Activated gamma-delta T cell treated with Interleukin-2 at 50 U/mL for 16 hours (primary cell): ENCODE measurements at places on chromosomes 12 and 14.

GRCh38 chr12:132948146-132949066, 7.7 kb downstream of the ZNF605 start:
- no peak for DNase-seq

DNA sequence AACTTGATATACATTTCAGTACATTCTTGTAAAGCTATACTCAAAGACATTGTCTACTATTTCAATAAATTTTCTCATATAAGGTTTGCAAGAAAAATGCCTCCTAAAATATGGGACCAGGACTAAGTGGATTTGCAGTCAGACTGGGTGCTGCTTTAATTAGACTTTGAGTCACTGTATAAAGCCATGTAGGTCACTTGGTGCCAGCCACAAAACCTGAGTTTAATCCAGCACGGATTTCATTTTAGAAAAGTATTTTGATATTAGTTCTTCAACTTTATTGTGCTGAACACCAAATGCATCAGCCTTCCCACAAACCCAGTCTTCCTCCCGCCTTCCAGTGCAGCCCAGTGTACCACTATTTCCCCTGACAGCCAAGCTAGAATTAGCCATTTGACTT, 9.9 kb upstream of the NID2 start:
- DNase-seq = no peak

DNA sequence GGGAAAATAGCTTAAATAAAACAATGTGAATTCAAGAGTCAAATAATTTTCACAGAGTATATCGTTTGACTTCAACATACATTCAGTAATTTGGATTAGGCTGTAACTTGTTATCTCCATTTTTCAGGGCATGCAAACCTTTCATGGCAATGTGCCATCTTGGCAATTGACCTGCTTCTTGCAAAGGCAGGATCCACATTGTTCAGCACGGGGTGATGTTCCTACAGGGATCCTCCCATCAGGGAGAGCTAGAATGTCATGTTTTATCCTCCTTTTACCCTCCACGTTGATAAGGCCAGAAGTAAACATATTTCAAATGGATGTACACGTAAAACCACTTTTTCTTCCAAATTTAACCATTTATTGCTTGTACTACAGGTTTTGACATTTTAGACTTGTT, 314.4 kb downstream of the GALC start:
- no peak for DNase-seq

GRCh38 chr14:39015360-39015961, 87.6 kb downstream of the SEC23A start:
- DNase-seq = no peak

DNA sequence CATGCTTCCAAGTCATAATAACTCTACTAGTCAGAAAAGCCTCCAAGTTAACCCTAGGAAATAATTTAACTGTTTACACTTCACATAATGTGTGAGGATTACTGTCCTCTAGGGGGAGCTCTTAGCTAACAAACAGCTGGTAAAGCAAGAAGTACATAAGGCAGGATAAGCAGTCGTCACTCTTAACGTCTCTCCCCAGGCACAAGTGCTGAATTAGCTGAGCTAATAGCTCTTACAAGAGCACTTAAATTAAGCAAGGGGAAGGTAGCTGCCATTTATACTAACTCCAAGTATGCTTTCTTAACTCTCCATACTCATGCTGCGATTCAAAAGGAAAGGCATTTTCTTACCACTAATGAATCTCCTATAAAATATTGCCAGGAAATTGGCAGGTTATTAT, 79.3 kb upstream of the TSPAN11 start:
- no peak for DNase-seq

DNA sequence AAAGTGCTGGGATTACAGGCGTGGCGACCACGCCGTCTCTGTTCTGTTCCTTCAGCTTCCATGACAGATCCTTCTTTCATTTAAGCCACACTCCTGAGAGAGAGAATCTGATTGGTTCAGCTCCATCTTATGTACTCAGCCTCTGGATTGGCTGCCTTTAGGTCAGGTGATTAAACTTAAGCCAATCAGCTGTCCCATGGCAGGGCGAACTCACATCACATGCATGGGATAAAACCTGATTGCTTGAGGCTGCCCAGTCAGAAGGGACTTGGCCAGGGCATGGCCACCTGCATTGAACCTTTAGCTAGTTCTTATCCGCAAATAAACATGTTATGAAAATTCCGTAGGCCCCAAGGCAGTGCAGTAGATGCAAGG, 274.2 kb downstream of the SUDS3 start:
- no peak for DNase-seq

GRCh38 chr14:68950111-68950510, 29.0 kb downstream of the ACTN1 start:
- no peak for DNase-seq

GRCh38 chr14:68042586-68043210, 223.1 kb downstream of the RAD51B start:
- no peak for DNase-seq

DNA sequence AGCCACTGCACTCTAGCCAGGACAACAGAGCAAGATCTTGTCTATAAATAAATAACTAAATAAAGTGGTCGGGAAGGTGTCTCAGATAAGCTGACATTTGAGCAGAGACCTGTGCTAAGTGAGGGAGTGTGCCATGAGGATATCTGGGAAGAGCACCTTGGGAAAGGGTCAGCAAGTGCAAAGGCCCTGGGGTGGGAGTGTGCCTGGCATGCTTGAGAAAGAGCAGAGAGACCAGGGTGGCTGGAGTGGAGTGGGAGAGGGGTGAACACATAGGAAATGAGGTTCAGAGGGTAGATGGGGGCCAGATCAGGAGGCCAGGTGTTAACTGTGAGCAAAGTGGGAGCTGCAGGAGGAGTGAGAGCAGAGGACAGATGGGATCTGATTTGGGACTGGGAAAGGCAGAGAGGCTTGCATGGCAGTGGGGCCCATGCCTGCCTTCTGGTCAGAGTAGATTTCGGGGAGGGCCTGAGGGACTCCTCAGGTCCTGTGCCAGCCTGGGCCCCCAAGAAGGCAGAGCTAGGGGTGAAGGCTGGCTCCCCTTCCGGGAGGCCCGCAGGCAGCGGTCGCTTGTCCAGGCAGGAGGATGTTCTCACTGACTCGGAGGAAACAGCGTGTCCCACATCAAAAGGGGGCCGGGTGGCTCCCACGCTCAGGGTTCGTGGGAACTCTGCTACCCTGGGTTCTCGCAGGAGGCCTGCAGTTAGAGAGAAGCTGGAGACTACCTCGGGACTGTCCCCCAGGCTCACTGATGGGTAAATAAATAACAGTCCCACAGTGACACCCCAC, 32.6 kb downstream of the DTX1 start:
- peak; percentile 35 for DNase-seq

- peak; percentile 66 for DNase-seq
Measured at GRCh38 chr12:57280211-57281062, 29.4 kb upstream of the STAC3 start.

DNA sequence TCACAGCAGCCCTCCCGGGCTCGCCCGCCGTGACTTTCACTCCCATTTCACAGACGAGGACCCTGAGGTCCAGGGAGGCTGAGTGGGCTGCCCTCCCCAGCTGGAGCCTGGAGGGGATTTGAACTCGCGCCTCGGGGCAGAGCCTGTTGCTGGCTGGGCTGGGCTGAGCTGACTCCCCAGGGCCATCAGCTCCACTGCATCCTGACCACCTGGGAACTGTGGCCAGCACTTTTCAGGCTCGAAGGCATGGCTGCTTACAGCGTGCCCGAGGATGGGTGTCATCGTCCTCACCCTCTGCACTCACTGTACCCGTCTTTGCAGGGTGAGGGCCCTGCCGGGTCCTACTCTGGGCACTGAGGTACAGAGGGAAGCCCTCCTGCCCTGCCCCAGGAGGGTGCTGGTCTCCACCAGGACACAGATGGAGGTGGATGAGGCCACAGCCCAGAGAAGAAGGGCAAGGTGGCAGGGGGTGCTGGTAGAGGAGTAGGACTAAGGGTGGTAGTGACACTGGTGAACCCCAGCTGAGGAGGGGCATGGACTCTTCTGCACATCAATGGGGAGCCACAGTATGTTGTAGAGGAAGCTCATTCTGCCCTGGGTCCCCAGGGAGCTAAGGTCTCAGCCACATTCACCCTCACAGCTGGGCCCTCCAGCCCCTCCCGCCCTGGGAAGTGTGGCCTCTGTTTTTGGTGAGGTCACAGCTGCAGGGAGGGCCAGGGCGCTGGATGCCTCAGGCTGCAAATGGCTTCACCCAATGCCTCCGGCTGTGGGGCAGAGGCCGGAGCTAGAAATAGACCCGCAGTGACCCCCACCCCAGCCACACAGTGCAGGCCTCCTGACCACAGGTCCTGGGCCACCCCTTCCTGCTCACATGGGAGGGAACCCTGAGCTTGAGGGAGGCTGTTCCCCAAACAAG, 365.1 kb upstream of the SFSWAP start:
- DNase-seq = no peak

GRCh38 chr12:116144384-116144783, 133.1 kb downstream of the MED13L start:
- no peak for DNase-seq

DNA sequence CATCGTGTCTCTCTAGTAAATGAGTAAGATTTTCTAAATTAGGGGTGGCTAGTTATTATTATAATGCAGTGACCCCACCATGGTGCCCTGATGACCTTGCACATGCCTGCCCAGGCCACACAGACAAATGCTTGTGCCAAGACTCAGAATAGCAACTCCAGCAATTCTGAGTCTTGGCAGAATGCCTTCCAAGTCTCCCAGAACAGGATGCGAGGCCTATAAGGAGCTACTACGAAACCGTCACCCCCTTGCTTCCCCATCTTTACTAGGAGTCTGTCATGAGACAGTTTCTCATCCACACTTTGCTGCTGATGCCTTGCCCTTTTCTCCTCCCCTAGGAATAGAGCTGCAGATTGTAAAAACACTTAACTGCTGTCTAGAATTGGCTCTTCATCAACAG, 559.9 kb downstream of the TRHDE start:
- DNase-seq = no peak

DNA sequence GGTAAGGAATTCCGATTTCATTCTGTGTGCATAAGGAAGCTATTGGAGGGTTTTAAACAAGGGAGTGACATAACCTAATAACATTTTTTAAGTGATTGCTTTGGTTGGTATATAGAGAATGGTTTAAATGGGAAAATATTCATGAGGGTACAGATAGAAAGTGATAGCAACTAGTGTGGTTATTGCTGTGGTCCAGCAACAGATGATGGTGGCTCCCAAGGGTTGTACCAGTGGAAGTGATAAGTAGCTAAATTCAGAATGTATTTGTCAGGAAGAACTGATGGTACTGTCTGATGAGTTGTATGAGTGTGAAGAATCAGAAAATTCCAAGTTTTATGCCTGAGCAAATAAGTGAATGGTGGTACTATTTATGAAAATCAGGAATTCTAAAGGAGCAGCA, 2.6 kb upstream of the CNOT2 start:
- no peak for DNase-seq

DNA sequence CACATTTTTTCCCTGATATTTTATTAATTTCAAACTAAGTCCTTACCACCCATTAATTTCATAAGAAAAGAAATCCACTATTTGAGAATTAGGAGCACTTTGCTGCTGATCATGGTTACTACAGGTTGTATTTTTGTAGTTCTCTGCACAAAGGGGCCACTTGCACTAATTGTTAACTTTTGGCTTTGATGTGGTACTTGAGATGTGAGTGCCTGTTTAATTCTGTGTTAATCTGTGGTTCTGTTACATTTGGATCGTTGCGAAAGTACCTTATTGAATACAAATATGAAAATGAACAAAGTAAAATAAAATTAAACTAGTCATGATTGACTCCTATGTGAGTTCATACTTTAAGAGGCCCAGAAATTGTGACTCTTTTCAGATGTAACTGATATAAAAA, 374.9 kb upstream of the RGS6 start:
- no peak for DNase-seq

DNA sequence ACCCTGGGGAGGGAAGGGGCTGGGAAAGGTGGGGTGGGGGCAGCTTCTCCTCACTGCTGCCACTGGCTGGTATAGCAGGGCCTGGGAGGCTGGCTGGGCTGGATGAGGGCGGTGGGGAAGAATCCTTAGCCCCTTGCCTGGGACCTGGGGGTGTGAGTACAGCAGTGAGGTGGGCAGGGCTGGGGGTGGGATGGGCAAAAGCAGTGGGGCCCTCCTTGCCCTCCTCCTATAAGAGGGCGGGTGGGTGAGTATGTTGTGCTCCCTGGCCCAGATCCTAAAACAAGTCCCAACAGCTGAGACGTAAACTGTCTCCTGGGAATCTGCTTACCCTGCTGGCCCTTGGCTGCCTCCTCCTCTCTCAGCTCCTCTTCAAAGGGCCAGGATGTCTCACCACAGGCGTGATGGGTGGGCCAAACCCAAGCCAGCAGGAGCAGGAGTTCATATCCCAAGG, 2.2 kb downstream of the NCKAP5L start:
- DNase-seq = no peak

GRCh38 chr12:19683178-19683927, 244.1 kb downstream of the AEBP2 start:
- DNase-seq = no peak

DNA sequence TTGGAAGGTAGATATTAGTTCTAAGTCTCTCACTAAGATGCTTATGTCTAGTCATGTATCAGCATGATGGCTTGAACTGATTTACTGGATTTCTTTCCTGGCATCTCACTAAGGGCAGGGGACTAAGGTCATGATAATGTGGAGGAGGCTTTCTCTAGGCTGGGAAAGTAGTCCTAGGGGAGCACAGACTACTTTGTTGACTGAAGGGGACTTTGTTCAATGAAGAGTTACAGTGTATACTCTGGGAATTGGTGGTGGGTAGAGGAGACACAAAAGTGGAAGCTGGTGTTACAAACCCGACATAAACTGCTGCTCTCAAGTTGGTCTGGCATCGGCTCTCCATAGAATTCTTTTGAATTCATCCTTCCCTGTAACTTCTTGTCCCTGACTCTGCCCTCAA, 75.2 kb downstream of the SAMD4A start:
- no peak for DNase-seq

DNA sequence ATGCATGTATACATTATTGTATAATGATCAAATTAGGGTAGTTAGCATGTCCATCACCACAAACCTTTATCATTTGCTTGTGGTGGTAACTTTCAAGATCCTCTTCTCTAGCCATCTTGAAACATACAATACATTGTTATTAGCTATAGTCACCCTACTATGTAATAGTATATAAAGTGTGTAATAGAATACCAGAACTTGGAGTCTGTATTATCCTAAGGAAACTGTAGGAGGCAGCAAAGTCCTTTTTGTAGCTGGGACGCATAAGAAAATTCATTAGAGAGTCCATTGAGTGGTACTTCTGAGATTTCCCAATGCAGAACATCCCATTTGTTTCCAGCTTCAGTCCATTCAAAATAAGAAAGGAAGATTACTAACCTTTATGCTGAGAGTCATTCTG, 325.9 kb upstream of the LRFN5 start:
- no peak for DNase-seq
